ENCODE measurements at places on chromosomes 12 and 14.

GRCh38 chr12:107801150-107801549 is 26.6 kb downstream of the ASCL4 start:
- no peak for DNase-seq

- DNase-seq: no peak
Measured at GRCh38 chr12:39378341-39378740, 64.6 kb downstream of the KIF21A start.

GRCh38 chr14:31930493-31931240 is 146.4 kb upstream of the ARHGAP5 start:
- DNase-seq: no peak

DNA sequence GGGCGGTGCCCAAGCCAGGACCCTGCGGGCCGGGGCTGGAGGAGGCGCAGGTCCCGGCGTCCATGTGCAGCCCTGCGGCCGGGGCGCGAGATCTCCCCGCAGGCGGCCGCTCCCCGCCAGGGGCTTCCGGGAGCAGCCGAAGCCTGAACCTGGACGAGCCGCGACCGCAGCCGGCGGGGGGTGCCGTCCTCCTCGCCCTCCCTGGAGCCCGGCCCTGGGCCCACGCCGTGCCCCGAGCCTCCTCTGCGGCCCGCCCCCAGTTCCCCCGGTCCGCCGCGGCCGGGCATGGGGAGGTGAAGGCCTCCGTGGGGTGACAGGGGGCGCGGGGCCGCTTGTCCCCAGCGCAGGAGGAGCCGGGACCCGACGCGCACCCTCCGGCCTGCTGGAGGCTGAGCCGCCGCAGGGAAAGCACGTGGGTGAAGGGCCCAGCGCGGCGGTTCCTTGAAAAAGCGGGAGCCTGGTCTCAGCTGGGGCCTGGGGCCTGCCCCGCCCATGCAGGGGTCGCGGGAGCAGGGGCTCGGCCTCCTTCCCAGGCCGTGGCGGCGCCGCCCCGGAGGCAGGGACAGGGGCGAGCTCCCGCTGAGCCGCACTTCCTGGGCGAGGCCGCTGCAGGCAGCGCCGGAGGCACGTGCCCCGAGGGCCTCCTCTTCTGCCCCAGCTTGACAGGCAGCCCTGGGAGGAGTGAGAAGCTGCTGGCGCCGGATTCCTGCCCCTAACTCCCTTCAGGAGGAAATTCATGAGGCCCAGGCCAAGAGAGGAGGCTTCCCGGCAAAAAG is 55.6 kb upstream of the PPP2R5C start:
- no peak for DNase-seq

DNA sequence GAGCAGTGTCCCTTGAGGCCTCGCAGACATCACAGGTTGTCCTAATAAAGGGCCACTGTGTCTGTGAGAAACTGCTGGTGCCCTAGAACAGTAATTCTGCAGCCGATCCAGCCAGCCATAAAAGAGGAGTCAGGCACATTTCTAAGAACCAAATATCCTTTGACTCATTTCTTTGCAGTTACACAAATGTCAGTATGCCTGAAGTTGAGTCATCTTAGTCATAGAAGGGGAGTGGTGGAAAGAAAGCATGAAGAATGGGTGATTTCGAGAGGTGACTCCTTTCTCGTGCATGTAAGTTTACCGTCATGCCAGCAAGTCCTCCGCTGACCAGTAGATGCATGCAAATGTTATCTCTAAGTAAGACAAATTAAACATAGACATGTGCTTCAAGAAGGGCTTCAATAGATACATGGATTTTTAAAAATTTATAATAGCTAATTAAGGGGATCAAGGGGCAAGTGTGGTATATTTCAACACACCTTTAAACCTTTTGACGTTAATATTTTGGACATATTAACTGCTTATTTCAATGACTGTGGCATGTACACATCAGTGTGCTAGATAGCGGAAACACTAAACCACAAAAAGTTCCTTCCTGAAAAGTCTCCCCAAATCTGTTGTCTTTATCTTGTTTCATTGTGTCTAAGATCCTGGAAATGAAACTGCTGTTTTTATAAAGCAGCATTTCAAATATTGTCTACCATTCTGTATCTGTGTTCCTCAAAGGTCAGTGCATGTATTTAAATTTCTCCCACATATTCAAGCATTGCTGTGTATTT is 497.4 kb downstream of the NPAS3 start:
- no peak for DNase-seq

DNA sequence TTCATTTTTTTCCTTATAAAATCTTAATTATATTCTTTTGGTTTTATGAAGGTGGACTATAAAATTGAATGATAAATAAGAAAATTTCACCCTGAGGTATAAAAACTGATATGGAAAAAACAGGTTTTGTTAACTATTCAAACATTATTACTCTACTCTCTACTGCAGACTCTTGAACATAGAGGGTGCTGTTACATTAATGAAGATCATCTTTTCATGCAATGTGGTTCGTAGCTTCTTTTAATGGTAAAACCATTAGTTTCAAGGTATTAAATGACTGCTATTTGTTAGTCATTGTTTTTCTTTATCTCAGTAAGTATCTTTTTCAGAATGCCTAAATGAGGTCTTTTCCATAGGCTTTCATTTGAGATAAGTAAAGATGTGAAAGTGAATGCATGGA is 510.4 kb downstream of the SLC16A7 start:
- no peak for DNase-seq
